ENCODE measurements at places on chromosomes 6 and 20.
A peak's percentile ranks its signal among the peaks of the same experiment; 100 is the strongest.

DNA sequence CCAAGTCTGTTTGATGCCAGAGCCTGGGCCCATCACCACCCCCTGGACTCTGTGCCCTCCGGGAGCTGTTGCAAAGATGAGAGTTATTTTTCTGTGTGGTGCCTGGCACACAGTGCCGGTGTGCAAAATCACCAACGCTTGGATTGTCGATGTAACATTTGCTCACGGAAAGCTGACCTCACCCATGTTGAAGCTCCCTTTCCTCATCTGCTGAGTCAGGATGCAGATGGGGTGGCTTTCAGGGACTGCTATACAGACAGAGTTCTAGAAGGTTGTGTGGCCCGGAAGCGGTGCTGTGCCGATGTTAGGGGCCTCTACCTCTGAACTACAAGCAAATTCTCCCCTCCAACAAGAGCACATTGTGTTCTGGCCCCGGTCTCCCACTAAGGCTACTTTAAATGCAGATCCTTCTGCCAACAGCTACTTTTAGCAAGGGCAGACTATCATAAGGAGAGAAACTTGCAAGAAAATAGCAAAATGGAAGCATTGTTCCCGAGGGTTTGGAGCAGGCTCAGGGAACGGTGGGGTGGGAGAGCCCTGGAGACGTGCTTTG lies 34.0 kb downstream of the EYA2 start:
- DNase-seq, result no peak

GRCh38 chr20:62641321-62642050 lies 817 bp upstream of the SLCO4A1 start:
- DNase-seq, result no peak

- no peak for DNase-seq
These were observed 2.4 kb downstream of the MARCKS start for GRCh38 chr6:113859349-113860180.

GRCh38 chr6:31397901-31398525 lies 5.4 kb upstream of the MICA start:
- DNase-seq, result no peak

- no peak for DNase-seq
These were observed 31.9 kb upstream of the THEMIS start for GRCh38 chr6:127932708-127933107.

DNA sequence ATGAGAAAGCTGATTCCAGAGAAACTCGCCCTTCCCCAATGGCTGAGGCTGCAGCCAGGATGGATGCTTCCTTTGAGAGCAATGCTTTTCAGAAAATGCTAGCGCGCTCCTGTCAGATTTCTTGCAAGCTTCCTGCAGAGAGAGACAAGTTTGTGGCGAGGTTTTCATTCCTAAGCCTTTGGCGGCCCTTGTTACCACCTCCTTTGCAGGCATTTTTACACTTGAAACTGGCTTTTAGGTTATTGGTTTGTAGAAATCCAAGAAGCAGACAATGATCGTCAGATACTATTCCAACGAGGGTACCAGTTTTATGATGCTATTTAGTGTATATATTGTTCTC lies 1.1 kb downstream of the FNDC1 start:
- DNase-seq, result no peak

DNA sequence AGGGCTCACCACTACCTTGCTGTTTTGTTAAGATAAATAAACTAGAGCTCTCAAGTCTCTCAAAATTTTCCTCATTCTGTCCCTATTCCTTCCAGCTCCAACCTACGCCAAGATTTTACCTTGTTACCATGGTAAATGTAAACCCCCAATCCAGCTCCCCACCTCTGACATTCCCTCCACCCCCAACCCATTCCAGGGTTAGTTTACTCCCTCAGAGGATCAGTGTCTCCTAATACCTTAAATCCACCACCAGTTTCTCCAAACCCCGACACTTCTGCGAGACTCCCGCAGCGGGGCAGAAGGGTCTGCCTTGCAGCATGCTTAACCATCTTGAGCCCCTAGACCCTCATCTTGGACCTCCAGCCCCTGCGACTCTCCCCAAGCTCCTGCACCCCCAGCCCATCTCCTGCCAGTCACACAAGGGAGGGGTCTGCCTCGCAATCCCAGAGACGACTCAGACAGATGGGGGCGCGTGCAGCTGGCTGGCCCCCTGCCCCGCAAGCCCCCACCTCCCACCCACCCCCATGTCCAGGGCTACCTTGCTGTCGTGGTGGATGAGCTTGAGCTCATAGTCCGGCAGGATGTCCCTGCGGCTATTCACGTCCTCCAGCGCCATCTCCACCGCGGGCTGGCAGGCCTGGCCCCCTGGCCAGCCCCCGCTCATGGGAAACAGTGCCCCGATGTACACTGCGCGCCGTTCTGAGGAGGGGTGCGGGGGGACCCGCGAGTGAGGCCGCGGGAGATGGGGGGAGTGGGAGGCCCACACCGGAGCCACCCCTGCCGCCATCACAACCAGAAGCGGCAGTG lies 5.8 kb downstream of the GABBR1 start:
- DNase-seq, result no peak

DNA sequence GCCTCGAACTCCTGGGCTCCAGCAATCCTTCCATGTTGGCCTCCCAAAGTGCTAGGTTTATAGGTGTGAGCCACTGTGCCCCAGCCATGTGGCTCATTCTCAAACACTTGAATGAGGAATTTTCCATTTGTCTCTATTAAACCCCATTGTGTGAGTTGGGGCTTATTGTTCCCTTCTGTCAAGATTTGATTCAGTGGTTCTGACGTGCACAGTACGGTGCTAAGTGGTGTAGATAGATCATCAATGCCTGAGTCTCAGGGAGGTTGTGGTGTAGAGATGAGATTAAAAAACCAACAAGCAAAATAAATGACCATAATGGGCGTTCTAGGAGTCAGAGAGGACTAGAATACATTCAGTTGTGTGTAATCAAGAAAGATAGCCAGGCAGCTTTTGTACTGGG lies 335.6 kb downstream of the PRL start:
- no peak for DNase-seq

DNA sequence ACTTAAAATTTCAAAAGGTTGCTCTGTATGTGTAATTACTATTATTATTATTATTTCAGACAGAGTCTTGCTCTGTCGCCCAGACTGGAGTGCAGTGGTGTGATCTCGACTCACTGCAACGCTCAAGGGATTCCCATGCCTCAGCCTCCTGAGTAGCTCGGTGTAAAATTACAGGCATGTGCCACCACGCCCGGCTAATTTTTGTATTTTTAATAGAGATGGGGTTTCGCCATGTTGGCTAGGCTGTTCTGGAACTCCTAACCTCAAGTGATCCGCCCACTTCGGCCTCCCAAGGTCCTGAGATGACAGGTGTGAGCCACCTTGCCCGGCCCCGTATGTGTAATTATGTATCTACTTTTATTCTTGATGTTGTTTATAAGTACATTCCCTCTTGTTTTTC lies 65.3 kb upstream of the ZNF217 start:
- no peak for DNase-seq

DNA sequence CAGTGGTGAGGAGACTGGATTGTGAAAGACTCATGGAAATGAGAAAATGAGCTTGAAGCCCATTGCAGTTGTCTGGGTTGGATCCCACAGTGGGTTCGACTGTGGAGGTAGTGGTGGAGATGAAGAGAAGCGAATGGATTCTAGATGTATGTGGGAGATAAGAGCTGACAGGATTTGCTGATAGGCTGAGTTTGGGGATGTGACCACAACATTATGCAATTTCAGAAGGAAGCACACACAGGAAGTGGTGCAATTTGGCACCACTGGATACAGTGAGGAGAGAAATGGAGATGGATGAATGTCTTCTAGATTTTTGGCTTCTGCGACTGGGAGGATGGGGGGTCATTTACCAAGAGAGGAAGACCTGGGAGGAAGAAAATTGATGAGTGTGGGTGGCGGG lies 64.4 kb upstream of the MAFB start:
- DNase-seq, result no peak

GRCh38 chr6:51684603-51685002 lies 402.8 kb downstream of the PKHD1 start:
- DNase-seq, result no peak

- DNase-seq, result no peak
These were observed 33.8 kb downstream of the ZNF217 start for GRCh38 chr20:53559816-53560215.

GRCh38 chr6:44086931-44087574 lies 40.2 kb downstream of the MRPL14 start:
- no peak for DNase-seq

DNA sequence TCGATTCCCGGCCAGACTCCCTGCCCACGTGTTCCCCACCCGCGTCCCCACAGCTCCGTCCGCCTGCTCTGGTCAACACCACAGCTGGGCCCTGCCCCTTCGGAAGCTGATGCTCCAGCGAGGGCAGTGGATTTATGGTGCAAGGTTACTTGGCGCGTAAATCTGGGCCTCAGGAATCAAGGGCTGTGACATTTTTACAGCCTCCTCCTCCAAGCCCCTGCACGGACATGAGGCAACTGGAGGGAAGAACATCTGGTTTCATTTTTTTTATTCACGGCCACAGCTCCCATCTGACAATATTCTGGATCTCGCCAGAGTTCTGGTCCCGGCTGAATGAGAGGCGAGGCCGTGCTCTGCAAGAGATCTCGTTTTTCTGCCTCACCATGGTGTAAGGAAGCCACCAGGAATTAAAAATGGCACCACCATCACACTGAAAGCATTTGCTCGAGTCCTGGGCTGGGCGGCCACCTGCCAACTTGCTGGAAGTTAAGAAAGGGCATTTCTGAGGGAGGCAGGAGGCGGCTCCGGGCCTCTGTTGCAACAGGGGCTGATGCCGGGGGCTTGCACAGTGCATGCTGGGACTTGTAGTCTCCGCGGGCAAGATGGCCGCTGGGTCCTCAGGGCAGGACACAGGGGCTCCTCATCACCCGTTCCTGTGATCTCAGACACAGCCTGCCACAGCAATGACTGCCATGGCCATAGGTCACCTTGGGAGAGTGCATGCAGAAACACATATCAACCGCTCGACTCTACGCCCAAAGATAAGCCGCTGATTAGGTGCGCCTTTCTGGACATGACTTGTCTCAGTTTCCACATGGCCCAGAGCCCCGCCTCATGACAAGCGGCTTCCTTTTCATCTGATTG lies 148.5 kb downstream of the LY86 start:
- no peak for DNase-seq

DNA sequence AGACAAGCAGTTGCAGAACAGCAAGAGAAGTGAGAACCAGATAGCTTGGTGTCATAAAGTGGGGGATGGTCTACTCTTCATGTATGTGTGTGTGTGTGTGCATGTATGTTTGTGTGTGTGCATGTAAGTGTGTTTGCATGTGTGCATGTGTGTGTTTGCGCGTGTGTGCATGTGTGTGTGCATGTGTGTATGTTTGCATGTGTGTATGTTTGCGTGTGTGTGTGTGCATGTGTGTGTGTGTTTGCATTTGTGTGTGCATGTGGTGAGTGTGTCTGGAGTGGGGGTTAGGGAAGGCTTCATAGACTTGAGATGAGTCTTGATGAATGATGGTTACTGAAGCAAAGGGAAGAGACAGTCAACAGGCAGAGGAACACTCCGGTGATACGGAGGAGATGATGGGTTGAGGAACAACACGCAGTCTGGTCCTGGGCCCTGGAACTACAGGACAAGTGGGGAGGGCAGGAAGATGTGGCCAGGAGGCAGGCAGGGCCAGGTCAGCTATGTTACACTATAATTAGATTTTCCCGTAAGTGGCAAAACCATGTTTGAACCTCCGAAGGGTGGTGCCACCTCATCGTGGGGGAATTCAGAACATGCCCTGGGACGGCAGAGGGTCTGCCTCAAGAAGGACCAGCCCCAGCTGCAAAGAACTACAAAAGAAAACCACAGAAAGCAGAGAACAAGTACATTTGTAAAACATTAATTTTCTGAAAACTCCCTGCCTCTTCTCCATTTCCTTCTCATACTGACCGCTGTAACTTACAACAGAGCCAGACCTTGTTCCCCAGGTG lies 38.7 kb upstream of the PDE10A start:
- DNase-seq, result peak; percentile 81

GRCh38 chr6:46893648-46894047 lies 28.1 kb downstream of the ADGRF5 start:
- no peak for DNase-seq

DNA sequence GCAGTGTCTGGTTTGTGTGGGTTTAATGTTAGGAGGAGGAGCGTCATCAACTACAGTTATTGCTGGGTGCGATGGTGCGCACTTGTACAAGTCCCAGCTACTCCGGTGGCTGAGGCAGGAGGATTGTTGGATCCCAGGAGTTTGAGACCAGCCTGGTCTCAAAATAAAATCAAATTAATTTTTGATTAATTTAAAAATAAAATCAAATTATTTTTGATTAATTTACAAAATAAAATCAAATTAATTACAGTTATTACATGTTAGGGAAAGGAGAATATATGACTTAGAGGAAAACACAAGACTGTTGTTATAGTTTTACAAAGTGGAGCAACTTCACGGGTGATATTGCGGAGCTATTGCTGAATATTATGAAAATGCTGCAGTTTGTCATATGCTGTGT lies 34.7 kb upstream of the ADGRF5 start:
- DNase-seq, result no peak

- peak; percentile 85 for DNase-seq
These were observed 85.6 kb upstream of the CARMIL1 start for GRCh38 chr6:25193460-25194171.

- DNase-seq, result no peak
These were observed 70.6 kb downstream of the SGK1 start for GRCh38 chr6:134247231-134247833.

DNA sequence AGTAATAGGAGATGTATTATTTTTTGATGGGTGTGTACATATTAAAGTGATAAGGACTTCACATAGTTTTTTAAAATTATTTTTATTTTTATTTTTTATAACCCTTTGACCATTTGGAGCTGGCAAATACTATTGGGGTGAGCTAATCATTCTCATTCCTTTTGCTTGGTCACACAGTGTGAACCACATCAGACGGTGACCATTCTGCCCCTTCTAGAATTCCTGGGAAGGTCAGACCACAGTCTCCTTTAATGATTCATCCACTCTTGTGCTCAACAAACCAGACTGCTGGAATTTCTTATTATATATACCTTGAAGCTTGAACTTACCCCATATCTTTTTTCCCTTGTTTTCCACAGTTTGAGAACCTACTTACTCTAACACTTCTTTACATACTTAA lies 23.9 kb upstream of the PRL start:
- peak; percentile 89 for DNase-seq

DNA sequence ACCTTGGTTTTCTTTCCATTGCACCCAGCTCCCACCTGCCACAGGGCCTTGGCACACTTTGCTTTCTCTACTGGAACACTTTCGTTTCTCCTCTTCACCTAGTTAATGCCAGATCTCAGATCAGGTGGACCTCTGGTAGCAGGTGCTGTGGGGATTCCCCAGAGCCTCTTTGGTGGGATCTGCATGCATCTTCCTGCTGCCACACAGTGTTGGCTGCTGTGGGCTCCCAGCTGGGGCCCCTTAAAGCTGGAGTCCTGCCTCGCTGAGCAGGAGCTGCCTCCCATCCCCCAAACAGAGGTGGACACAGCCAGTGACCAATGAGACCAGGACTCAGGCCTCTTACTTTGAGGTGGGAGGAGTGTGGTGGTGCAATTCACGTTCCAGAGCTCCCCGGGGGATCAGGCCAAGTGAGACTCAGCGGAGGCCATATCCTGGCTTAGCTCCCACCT lies 28.4 kb downstream of the CEBPB start:
- DNase-seq, result no peak

- DNase-seq, result no peak
These were observed at the start of gene BTNL2 for GRCh38 chr6:32406857-32407256. Gene BTNL2, minus strand, starts transcription at chr6:32407181. Its CDS starts 58 bp downstream, at chr6:32407123.
